Activated T-cell treated with anti-CD3 and anti-CD28 coated beads, Interleukin-2, amount 50 U/mL, for 1 hour (primary cell): ENCODE measurements at places on chromosomes 4 and X.

- DNase-seq, result no peak
Measured at GRCh38 chr4:5940470-5941203, 47.8 kb upstream of the CRMP1 start.

GRCh38 chrX:45794995-45795337 lies 594.3 kb upstream of the DIPK2B start:
- no peak for DNase-seq

DNA sequence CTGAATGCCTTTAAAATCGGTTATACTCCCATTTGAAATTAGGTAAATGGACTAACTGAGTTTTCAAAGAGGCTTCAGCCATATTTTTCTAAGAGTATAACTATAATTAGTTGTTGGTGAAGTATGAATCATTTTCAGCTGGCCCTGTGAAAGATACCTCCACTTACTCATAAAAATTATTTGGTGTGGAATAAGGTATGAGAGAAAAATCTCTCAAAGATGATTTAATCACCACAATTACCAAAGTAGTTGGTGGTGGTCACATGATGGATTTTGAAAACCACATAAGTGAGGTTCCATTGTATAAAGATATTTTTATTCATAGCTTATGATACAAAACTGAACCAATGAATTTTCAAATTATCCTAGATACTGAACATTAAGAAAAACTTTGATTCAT lies 9.0 kb upstream of the KLHL2 start:
- DNase-seq, result no peak

DNA sequence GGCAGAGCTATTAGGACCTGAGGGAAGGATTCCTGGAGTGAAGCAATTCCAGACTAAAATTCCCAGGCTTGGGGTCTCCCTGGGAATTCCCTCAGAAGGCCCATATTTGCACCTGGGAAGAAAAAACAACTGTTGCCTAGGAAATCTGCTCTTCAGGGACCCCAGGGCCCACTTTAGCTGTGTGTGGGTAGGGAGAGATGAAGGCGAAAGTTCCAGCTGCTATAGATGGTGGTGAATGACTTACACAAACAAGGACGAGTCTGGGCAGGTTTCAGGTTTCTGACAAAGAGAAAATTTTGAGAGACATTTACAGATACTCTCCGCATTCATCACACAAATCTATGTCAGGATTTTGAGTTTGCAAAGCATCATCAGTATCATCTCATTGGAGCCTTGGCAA lies 126.1 kb downstream of the GPC3 start:
- no peak for DNase-seq

DNA sequence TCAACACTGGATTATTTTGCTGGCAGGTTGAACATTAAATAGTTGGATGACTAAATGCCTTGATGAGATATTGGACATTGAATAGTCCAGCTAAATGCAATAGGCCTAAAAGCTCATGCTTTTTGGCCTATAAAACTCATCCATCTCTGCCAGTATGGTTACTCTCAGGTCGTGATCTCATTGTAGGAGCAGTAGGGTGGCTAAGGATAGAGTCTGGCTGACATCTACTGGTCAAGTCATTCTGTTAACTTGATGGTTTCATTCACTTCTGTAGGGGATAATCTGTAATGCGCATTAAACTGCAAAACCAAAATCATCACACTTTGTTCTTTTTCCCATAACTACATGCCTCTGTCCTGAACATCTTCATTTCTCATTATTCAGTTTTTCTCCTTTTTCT lies 227.0 kb downstream of the DKK2 start:
- no peak for DNase-seq

- no peak for DNase-seq
Measured at GRCh38 chr4:2816401-2816954, 23.6 kb downstream of the SH3BP2 start.

- peak; percentile 54 for DNase-seq
Measured at GRCh38 chr4:76897536-76898384, at the start of gene SOWAHB. SOWAHB (minus strand) TSS chr4:76898144; CDS start chr4:76897849, 295 bp downstream.

GRCh38 chr4:165784672-165785071 lies 88.4 kb upstream of the TLL1 start:
- no peak for DNase-seq

DNA sequence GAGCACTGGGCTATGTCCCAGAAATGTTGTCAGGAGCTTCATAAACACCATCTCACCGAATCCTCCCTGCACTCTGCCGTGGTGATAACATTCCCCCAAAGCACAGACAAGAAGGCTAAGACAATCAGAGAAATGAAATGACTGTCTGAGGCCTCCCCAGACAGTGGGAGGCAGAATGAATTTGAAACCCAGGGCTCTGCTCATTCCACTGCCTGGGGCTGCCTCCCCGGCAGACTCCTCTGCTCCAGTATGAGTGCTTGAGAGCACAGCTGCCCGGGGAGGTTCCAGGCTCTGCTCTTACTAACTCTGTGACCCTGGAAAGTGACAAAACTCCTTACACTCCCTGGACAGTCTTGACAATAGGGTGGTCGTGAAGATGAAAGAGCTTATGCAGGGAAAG lies 9.7 kb downstream of the FGFBP1 start:
- no peak for DNase-seq

DNA sequence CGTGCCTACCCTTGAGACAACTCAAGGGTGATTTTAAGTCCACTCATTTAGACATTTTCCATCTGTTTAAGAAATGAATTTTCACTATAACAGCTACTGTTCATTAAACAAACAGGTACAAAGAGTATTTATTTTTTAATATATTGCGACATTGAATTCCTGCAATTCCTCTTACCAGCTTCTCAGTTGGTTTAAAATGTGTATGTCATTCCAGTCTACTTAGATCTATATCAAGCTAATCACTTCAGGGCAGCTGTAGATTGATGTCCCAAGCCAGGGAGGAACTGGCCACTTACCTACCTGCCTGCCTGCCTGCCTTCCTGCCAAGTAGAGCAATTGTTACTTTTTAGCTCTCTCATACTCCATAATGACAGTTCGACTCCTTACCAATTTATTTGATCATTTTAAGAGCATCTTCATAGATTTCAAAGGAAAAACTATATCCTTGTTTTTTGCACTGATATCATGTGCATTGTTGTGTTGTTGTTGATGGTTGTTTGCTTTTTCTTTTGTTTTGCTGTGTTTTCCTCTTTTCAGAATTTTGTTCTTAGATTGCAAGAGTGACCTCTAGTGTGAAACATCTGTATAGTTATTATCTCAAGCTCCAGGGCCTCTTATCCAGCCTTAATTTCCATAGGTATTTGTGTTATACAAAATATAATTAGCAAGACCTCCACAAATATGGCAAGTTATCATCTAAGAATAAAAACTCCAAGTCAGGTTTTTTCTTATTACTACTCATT lies 120.9 kb upstream of the NRK start:
- DNase-seq, result no peak

DNA sequence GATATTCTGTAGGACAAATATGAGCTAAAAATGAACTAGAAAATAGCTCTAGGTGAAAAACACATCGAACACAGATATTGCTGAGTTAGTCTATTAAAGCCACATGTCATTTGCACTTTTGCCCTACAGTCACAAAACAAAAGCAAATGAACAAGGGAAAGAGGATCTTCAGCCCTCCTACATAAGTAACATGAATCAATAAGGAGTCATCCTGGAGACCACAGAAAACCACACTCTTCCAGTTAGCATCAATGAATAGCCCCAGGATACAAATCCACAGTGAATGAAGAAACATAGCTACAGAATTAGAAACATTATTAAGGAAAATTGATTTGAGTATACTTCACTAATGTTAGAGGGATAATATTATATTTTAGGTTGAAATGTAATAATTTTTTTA lies 311.4 kb downstream of the MAPK10 start:
- no peak for DNase-seq

DNA sequence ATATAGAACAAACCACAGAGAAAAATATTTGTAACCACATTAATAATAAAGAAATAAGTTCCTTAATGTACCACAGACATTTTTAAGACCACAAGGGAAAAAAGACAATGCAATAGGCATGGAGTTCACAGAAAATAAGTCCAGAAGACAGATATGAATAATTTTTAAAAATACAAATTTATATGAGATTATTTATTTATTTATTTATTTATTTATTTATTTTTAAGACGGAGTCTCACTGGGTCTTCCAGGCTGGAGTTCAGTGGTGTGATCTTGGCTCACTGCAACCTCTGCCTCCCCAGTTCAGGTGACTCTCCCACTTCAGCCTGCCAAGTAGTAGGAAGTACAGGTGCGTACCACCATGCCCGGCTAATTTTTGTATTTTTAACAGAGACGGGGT lies 53.7 kb downstream of the THAP9 start:
- DNase-seq, result no peak

DNA sequence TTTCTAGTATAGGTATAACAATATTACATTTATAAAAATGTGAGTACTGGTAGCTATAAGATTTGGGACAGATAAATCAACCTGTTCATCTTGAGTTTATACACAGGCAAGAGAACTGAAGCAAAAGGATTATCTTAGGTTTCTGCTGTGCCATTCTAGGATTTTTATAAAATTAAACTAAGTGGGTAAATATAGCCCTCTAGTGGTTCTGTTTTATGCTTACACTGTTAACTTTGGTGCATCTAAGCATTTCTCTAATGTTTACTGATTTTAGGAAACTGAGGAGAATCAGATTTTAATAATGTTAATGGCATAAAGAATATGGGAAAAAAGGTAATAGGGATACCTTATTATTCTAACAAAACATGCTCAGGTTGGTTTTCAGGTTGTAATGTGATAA lies 1.1 kb upstream of the RRH start:
- no peak for DNase-seq

- DNase-seq, result no peak
Measured at GRCh38 chr4:160956875-160957274, 1206.9 kb downstream of the FSTL5 start.

- no peak for DNase-seq
Measured at GRCh38 chr4:24328711-24329110, 255.6 kb downstream of the DHX15 start.

DNA sequence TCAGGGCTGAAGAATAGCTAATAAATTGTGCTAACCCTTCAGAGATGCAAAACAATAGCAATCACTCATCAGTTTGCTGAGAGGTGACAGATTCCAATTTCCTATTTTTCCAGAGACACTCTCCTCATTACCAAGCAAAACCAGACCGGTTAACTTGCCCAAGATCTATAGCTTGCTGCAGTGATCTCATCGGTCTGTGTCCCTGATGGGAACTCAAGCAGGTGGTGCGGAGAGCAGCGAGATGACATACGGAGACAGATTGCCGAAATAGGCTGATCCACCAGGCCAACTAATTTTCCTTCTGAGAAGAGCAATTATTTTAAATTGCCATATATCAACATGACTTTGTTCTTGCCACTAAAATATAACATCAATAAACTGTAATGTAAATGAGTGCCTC lies 10.5 kb upstream of the DCHS2 start:
- no peak for DNase-seq

- DNase-seq, result no peak
Measured at GRCh38 chr4:115278830-115279229, 165.4 kb upstream of the NDST4 start.

DNA sequence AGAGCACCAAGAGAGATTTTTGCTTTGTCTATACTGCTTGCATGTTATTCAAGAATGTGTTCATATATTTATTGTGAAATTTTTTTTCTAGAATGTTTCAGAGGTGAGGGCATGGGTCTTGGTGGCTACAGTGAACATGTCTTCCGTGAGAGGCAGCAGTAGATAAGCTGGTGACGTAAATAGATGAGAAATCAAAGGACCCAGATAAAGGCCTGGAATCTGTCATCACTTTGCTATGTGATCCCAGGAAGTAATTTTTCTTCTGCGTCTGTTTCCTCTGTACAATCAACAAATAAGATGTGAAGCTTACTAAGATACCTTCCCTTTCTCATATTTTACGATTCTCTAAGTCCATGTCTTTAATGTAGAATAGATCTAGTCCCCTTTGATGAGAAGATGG lies 129.1 kb downstream of the COL4A6 start:
- no peak for DNase-seq

GRCh38 chr4:183244506-183244905 lies 75.6 kb downstream of the CLDN22 start:
- DNase-seq, result no peak

- no peak for DNase-seq
Measured at GRCh38 chrX:104854188-104854587, 288.2 kb downstream of the IL1RAPL2 start.

DNA sequence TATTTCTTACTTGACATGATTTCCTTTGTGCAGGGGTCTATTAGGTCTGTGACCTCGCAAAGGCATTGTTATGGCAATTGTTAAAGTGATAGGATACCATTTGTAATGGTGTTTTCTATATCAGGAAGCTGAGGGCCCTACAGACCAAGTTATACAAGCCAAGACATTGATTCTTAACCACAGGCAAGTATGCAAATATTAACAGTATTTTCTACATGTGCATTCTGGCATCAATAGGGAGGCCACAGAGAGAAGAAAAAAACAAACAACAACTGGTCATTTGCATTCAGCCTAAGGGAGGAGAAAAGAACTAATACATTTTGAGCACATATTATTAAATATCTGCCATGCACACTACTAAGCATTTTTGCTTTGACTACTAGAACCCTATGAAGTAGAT lies 28.5 kb downstream of the GBA3 start:
- no peak for DNase-seq

DNA sequence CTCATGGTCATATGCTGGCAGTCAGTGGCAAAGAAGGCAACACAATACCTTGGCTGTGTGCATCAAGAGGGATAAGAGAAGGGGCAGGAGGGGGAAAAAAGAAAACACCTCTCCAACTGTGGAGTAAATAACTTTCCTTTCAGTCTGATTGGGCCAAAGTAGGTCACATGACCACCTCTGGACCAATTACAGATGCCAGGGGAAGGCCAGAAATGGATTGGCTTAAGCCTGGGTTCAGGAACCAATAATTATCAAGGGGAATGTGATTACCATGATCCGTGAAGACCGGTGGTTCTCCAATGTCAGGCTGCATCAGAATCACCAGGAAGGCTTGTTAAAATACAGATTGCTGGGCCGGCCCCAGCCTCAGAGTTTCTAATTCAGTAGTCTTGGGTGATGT lies 7.4 kb upstream of the ADGRG2 start:
- DNase-seq, result no peak

DNA sequence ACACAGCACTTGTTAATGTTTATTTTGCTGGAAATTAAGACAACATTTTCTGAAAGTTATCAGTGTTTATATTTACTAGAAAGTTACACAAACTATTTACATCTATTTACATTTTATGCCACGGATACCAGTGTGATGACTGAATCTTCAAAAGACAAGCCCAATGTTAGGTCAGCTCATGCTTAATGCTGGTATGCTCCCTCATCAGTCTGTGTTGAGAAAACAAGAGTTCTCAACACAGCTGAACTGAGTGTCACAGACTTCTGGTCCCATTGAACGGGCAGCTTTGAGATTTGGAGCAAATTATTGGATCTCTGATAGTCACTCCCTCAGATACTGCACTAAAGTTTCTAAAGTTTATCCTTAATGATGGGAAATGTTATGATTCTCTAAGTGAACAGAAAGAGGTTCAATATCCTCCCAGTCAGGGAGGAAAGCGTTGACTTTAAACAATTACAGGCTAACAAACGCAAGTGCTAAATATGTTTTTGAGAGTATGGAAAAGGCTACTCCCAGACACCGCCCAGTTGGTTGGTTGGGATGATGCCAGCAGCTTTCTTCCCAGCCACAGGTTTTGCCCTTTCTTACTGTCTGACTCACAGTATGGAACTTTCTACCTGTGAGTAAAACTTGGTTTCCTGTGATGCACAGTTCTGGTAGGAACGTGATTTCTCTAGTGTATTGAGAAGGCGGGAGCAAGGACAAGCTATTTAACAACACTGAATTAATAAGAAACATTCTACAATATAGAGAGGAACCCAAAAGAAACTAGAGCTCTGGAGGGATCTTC lies 1293.6 kb upstream of the TENM3 start:
- DNase-seq, result no peak

- DNase-seq, result no peak
Measured at GRCh38 chr4:168717847-168718246, 221.0 kb downstream of the PALLD start.
